ENCODE measurements at places on chromosomes 1 and 21.

GRCh38 chr1:15852828-15853302 lies 5.4 kb downstream of the SPEN start:
- no peak for DNase-seq

- DNase-seq, result no peak
These were observed 475.8 kb upstream of the OLFM3 start for GRCh38 chr1:102472520-102472919.

- no peak for DNase-seq
These were observed 125.0 kb upstream of the KCNK2 start for GRCh38 chr1:214957330-214958137.

DNA sequence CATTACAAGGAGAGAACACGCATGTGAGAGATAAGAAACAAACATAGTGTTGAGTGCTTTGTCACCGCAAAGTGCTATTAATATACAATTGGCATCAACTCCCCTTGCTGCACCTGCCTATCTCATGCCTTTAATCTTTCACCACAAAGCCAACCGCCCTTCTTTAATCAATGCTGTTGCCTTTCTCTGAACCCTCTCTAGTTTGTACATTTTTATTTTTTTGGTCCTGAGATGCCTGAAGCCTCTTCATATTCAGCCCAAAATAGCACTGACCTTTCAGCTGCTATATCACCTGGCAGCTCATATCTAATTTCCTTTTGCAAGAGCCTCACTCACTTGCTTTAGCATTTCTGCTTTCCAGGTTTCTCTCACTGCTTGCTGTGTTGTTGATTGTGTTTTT lies 504.7 kb downstream of the NUF2 start:
- no peak for DNase-seq

DNA sequence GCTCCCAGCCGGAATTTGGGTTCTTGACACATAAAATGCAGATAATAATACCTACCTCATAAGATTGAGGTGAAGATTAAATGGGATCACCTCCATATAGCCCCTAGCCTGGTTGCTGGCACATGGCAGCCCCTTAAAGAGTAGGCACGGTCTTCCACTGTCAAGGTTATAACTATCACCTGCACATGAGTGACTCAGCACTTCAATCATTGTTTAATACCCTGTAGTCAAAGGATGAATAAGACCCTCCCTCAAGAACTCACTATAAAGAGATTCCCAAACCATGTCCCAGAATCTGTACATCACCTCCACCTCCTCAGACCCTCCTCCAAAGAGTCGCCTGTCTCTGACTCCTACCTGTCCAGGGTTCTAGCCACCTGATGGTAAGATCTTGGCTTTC lies 6.5 kb upstream of the LMNA start:
- DNase-seq, result no peak

DNA sequence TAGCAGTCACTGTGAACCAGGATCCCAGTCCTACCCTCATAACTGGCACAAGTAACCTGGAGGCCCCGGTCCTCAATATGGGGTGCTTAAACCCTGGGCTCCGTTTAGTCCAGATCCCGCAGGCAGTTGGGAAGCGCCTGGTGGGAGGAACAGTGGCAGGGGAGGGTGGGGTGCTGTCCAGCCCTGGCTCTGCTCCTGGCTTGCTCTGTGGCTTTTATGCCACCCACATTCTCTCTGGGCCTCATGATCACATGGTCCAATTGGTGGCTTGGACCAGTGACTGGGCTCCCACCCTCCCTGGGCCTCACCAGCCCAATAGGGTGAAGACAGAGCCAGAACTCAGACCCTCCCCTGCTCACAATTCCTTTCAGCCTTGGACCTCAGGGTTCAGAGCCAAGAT lies 2.9 kb downstream of the CD164L2 start:
- DNase-seq, result no peak

DNA sequence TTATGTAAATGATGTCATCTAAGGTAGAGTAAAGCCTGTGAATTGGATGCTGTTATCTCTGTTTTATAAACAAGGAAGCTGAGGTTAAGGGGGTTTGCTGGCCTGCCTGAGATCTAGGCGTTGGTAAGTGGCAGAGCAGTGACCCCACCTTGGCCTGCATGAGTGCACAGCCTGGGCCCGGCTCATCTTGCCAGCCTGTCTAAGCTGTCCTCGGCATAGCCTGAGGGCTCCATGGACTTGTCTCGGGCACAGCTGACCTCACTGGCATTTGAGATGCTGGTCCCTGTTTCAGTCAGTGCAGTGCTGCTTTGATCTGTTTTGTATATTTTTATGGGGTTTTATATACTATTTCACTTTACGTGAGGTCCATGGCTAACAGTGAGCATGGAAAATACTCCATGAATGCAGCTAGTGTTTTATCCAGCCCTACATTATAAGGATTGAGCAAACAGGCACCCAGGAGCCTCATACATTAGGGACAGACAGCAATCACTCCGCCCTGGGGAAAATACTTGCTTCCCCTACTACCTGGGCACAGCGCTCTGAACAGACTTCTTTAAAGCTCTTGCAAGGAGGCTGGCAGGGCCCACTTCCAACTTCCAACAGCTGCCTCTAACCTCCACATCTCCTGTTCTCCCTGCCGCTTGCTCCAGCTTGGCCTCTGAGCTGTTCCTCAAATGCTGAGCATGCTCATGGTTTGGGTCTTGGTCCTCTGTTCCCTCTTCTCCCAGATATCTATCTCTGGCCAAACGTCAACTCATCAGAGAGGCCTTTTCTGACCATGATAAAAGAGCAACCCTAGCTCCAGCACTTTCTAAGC lies 150.6 kb upstream of the HMGB4 start:
- no peak for DNase-seq

- no peak for DNase-seq
These were observed at the start of gene DPT for GRCh38 chr1:168728473-168729404. Gene DPT, minus strand, starts transcription at chr1:168729206. Its CDS starts 32 bp downstream, at chr1:168729174.

DNA sequence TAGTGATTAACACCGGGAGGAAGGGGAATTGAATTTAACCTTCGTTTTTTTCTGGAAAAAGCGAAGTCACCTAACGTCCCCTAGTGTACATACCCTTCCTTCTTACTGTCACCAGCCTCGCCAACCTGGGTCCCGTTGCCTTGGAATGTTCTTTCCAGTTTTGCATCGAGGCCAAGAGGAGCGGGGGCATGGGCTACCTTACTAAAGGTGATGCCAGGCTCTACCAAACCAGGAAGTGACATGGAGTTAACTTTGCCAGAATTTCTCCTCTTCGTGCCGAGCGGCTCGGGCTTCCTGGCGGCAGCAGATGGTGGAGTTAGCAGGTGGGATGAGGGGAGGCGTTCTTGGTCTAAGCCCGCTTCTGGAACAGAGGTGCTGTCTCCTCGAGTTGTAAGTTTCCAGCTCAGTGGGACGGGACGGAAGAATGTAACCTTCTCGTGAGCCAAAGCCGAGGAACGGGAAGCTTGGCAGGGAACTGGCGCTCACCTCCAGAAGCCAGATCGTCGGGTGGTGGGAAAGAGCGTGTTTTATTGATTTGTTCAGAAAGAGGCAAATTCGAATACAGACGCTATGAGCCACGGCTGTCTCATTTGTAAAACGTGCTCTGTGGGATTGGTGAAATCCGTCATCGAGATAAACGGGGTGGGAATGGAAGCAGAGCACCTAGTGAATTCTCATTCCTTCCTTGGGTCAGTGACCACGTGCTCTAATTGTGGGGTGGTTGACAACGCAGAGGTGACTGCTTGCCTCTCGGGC lies 486 bp downstream of the NIPAL3 start:
- DNase-seq, result no peak

DNA sequence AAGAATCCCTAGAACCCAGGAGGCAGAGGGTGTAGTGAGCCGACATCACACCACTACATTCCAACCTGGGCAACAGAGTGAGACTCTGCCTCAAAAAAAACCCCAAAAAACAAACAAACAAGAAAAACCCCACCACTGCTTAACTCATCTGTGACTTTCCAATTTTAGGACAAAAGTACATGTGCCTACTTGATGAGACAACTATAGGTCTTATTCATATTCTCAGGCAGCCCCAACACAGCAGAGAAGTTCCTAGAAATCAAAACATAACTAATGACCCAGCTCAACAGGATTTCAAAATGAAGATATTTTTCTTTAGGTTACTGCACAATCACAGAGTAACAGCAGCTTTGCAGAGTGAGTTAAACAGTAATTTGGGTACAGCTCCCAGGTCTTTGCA lies 26.4 kb downstream of the TIAM1 start:
- DNase-seq, result no peak

DNA sequence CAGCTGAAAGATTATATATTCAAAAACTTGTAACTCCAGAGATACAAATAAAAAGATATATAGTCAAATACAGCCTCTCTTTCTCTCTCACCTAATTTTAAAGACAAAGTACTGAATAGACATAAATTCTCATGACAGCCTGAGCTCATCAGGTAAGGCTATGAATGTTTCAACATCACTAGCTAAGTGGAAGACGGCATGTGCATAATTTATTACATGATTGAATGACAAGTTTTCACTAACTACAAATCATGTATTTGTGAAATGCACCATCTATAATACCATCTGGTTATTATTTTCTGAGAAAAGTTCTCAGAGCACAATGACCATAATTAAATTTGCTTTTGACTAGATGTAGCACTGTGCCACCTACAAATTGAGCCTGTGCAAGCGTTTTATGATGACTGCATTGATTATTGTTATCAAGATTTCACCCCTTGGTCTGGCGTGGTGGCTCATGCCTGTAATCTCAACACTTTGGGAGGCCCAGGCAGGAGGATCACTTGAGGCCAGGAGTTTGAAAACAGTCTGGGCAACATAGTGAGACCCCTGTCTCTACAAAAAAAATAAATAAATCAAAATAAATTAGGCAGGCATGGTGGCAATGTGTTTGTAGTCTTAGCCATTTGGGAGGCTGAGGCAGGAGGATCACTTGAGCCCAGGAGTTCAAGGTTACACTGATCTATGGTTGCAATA lies 128.2 kb downstream of the APP start:
- no peak for DNase-seq

DNA sequence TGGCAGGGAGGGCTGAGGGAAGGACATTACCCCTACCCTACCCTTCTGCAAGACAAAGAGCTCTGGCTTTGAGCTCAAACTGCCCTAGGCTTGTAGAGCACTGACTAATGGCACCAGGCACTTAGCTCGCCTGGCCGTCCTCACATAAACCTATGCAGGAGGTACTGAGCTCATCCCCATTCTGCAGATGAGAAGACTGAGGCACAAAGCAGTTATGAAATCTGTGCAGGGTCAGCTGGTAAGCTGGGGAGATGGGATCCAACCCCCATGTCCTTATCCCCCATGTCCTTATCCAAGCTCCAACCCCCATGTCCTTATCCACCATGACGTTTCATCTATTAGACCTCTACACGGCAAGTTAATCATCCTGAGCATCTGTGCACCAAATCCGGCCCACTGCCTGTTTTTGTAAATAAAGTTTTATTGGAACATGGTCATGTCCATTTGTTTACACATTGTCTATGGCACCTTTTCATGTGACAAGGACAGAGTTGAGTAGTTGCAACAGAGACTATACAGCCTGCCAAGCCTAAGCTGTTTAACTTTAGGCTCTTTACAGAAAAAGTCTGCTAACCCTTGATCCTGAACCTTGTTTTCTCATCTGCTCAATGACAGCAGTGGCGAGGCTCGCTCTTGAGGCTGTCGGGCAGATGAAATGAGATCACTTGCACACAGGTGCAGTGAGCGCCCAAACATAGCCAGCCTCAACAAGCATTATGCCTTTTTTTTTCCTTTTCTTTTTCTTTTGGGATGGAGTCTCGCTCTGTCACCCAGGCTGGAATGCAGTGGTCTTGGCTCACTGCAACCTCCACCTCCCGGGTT lies 86.8 kb downstream of the FBXO2 start:
- no peak for DNase-seq
